ENCODE measurements at places on chromosomes 7 and 10.

DNA sequence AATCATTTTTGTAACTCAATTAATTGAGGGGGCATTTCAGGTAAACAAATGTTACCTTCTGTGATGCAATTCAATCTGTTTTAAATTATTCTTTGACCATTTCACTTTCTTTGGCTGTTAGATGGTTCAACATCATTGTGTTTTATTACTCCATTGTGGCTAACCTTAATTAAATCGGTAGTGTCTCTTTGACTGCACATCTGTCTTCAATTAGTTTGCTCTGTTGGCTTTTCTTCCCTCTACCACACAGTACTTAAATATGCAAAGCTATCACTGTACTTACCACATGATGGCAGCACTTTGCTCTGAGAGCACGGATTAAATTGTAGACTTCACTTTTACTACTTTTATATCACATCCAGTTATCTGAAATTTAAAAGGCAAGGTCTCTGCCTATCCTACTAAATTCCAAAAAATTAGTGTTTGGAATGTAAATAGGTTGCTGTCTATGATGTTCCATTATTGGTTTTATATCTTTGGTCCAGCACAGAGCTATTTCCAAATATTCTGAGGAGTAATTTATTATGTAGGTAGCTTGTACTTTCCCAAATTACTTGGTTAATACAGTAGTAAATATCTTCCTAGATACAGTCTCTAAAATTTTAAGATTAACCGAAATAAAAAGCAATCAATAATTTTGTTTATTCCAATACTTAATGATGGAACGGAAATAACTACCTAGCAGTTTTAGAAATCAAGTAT lies 352.0 kb downstream of the PCLO start:
- no peak for DNase-seq

GRCh38 chr7:72265071-72265904 lies 146.8 kb downstream of the CALN1 start:
- DNase-seq, result peak; percentile 69

GRCh38 chr7:3888096-3888495 lies 587.0 kb downstream of the SDK1 start:
- DNase-seq, result no peak

GRCh38 chr7:134886353-134887057 lies 99.8 kb upstream of the AGBL3 start:
- no peak for DNase-seq

DNA sequence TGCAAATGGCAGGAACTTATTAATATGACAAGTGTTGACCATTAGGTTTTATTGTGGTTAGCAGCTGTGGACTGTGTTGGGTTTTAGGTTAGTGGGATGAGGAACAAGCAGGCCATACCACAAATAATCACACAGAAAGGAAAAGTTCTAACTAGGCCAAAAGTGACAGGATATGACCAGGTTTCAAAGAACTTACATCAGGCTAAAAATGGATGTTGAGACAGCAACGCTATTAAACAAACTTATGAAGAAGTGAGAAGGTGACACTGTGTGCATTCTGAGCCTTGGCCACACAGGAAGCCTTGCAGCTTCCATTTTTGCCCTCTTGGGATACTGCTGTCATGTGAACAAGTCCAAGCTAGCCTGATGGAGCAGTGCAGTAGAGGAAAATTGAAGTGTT lies 568.8 kb downstream of the HTR7 start:
- no peak for DNase-seq

- DNase-seq, result no peak
Observed at GRCh38 chr10:26557641-26558014, 119.5 kb downstream of the APBB1IP start.

- no peak for DNase-seq
Observed at GRCh38 chr7:129255800-129256199, 31.0 kb downstream of the AHCYL2 start.

- DNase-seq, result no peak
Observed at GRCh38 chr10:131736321-131736980, 164.4 kb upstream of the PPP2R2D start.

DNA sequence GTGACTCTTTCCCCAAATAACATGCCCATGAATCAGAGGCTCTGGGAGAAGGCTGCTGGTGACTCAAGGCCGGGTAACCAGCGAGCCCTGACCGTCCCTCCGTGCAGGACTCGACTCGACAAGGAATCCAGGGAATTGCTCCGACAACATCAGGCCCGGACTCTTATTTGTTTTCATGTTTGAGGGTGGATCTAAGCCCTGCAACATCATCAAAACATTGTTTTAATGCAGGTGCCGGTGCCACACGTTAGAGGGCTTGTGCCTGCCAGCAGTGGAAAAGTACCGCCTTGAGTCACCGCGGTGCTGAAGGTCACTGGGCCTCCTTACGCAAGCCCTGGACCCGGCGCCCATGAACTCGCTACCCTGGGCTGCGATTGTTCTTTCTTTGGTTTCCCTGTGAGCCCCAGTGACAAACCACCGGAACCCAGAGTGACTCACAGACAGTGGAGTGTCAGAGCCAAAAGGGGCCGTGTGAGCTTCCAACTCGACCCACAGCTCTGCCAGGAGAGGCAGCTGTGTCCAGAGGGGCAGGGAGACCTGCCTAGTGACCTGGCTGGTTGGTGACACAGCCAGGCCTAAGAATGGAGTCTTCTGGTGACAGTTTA lies 139.4 kb upstream of the SHH start:
- no peak for DNase-seq

- no peak for DNase-seq
Observed at GRCh38 chr7:73766556-73767229, 3.4 kb downstream of the CLDN3 start.

Measured in iPS DF 19.7 (cell line).